AG08396 (cell line): ENCODE measurements at places on chromosomes 2 and 18.
A peak's percentile ranks its signal among the peaks of the same experiment; 100 is the strongest.

DNA sequence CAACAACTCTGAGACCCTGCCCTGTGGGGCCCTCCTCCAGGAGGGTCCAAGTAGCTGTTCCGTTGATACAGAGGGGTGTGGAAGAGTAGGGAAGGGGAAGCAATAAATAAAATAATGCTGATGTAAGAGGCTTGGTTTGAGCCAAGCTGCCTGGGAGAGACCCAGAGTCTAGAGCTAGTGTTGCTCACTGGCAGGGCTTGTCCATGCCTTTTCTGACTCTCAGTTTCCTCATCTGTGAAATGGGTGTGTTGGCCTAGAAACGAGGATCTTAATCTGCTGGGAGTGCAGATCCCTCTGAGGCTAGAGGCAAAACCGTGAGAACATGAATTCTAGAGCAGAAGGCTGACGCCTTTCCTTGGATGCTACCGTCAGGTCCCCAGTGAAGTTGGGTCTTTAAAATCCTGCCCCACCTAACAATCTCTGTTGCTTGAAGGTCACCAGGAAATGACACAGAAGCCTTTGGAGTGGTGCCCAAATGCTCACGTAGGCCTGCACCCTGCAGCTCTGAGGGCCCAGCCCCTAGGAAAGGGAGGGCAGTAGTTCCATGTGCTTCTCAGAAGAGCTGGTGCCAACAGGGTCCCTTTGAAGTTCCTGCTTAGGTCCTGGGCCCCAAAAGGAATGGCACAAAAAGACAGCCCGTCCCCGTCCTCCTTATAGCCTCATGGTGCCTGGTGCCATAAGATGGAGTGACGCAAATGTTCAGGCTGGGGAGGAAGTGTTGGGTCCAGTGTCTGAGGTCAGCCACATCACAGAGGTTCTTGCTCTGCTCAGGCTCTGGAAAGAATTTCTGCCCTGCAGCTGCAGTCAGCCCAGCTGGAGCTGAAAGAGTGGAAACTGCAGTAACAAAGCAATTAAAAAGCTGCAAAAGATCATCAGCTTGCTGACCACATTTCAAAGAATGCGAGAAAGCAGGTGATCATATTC, 73.2 kb upstream of the SMAD2 start:
- DNase-seq: no peak

DNA sequence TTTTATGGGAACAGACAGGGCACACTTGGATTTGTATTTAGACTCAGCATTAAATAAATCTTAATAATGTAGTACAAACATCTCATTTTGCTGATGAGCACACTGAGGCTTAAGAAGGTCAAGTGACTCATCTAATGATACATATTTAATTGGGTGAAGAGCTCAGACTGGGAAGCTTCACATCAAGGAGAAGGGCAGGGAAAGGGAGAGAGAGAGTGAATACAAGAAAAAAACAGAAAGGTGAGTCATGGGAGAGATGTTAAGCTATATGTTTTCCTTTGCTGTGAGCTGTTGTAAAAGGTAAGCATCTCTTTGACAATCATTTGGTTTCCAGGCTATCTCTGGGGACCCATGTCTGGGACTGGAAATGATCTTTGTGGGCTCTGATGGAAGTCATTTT, 277.8 kb downstream of the SETBP1 start:
- DNase-seq: no peak

- DNase-seq: peak; percentile 32
Measured at GRCh38 chr2:44075541-44075940, 79.8 kb upstream of the LRPPRC start.

- DNase-seq: no peak
Measured at GRCh38 chr18:13627639-13628038, 98.7 kb downstream of the FAM210A start.

DNA sequence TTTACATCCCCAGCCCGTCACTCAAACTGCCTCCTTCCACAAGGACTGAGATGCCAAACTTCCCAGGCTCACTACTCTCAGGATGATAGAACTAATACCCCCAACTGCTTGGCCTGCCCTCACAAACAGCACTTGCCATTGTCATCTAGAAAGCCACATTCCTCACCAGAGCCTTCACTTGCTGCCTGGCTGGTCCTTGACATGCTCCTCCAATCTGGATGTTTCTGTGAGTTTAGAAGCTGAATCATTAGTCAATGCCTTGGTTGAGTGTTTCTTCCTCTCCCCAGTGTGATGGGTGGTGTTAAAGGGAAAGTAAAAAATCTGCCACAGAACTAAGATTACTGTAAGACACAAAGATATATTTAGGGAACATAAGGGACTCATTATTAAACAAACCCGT, 52.5 kb downstream of the MARCHF4 start:
- no peak for DNase-seq

DNA sequence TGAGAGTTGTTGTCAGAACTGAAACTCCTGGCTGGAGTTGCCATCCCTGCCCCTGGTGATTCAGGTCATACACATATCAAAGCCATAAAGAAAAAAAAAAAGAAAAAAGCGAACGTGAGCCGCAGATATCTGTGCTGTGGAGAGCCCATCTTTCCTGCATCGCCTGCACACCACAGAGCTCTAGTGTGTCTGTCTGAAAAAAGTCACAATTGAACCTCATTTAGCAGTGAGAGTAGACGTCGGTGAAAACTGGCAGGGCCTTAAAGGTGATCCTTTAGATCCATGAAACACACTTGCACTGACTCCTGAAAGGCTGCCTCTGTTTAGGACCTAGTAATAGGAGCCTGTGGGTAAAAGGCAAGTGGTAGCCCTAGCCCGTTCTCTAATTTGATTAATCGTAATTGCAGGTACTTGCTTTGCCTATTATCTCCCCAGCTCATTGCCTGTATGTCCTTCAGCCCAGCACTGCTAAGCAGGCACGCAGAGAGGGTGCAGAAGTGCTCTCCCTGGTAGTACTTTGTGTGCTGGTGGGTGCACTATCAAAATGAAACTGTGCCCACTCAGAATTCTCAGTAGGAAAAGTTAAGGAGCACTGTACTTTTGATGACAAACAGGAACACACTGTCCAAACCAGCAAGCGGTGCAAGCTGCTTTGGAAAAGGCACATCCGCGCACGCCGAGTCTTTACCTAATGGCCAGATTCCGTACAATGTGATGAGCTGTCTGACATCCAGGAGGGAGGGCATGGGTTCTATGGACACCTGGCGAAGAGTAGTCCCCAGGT, 103.5 kb upstream of the ASB18 start:
- DNase-seq: no peak

DNA sequence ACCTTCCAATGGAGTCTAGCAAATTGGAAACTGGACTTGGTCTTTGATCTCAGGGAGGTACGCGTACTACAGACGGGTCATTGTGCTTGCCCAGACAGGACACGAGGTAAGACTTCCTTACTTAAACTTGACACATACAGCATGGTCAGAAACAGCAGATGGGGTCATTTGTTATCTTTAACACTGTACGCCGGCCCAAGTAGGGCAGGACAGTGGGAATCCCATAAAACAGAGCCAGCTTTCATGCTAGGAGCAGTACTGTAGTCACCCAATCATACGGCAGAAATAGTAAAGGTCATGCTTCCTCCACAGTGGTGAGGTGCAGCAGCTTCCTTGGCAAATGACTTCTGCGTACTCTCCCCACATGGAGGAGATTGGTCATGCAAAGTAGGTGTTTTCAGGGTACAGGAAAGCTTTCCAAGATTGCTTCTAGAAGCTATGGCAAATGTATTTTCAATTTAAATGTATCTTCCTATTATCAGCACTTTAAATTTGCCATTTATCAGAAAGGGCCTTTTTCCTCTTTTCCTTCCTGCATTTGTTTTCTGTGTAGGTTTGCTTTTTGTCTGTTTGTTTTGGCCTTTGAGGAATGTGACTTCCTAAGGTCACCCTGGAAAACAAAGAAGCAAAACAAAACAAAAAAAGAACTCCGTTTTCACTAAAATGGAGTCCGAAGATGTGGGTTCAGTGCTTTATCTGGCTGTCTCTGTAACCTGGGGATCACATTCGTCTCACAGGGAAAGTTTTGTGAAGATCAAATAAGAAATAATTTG, 74.0 kb upstream of the DSG1 start:
- DNase-seq: no peak

- DNase-seq: no peak
Measured at GRCh38 chr2:96484091-96484490, 21.1 kb downstream of the NEURL3 start.
